ENCODE measurements at places on chromosomes 11 and 22.

DNA sequence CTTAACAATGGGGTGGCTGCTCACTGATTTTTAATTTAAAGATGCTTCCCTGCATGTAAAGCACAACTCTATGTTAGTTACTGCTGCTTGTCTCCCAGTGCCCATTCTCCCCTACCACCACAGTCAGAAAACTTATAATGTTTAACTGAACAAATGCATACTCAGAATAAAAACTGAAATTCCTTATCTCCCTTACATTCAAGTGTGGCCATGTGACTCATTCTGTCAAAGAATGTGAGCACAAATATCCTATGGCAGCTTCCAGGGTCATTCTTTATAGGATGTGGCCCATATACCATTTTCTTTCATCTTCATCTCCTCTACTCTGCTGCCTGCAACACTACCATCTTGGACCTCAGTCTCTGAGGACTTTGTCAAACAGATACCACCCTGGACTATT is 374.8 kb downstream of the DYNC2H1 start:
- DNase-seq: no peak

DNA sequence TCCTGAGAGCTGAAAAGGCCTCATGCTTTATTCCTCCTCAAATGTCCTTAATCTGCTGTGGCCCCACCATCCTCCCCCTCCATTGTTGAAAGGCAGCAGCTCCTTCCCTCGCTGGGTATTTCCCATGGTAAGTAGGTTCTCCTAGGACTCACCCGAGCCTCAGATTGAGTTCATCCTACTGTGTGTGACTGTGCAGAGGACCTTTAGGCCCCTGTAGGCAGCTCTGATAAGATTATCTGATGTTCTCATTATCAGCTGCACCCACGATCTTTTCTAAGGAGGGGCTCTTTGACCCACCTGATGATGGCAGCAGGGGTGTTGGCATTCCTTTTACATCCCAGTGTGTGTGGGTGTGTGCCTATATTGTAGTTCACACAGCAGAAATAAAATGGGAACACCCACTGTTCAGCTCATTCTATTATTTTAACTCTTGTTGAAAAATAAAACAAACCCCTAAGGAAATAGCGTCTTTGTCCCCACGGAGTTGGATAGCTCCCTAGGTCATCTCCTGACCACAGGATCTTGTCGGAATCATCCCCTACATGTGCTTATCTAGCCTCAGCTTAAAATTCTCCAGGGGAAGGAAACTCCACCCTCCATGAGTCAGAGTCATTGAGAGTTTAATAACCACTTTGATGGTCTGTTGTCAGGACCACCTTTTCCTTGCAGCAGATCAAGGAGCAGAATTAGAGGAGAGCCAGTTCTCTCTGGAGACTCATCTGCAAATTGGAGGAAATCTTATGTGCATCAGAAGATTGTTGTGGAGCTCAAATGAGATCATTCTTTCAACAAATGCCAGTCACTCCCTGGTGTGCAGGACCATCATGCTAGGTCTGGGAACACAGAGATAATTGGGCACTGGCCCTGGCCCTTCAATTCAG is 19.3 kb downstream of the ENDOD1 start:
- DNase-seq: no peak

DNA sequence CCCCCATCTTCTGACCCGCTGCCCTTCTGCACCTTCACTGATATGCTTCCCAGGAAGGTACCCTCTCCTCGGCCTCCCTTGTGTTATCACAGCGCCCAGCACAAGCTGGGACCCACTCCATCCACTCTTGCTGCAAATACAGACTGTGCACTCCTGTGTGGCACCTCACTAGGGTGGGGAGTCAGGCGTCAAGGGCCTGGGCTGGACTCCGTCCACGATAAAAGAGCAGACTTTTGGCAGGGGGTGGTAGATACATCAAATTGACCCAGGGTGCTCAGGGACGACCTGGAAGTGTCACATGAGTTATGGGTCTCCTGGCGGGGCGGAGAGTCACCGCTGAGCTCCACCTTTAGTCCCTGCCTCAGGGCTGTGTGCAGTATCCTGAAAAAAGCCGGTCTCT is 908 bp downstream of the TRPM5 start:
- no peak for DNase-seq

DNA sequence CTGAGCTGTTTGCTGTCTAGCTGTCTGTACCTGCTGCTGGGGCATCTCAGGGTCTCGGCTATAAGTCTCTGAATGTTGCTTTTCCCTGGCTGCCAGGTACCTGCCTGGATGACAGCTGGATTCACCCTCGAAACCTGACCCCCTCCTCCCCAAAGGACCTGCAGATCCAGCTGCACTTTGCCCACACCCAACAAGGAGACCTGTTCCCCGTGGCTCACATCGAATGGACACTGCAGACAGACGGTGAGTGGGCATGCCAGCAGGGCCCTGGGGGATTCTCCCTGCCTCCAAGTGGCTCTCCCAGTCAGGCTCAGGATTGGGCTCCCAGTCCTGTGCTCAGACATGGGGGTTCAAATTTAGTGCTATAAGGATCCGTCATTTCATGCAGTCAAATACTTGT is 12.9 kb downstream of the IL17RA start:
- DNase-seq: no peak
